ENCODE measurements at places on chromosomes 12 and 14.

GRCh38 chr14:106586098-106586704 lies 1059.8 kb downstream of the TMEM121 start:
- DNase-seq: no peak

- DNase-seq: no peak
These were observed 17.0 kb downstream of the GSTZ1 start for GRCh38 chr14:77337880-77338279.

DNA sequence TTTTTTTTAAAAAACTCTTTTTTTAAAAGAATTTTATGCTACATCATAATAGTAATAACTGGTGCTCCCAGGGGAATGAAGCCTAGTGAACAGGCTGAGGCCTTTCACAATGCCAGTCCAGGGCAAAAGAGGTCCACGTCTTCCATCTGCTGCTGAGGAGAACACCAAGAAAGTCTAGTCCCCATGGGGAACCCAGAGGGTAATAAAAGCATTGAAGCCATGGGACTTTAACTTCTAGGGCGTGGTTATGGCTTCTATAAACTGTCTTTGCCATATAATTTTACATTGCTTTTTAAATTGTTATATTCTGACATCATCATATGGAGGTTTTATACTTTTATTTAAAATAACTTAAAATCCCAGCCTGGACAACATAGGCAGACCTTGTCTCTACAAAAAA lies 64.3 kb downstream of the SLC16A7 start:
- DNase-seq: no peak

DNA sequence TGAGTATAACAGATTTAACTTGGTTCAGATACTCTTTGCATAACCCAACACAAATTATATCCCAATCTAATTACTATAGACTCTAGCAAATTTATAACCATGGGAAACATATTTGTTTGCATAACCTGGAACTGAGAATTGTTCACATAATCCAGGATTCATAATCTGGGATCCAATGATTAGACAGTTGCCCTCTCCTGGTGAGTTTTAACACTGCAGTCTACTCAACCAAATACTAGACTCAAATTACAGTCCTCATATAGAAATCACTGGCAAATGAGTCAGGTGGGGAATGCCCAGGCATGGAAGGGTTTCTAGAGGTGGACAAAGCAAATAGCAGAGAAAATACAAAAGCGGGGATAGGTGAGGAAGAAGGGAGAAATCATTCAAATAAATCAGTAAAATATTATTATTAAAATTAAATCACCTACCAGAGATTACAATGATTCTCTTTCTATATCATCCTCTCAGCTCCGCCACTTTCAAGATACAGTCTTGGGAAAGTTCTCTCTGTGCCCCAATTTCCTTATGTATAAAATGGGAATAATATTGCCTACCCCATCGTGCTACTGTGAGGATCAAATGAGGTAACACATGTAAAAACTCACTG lies 9.4 kb downstream of the GCH1 start:
- peak; percentile 80 for DNase-seq

- DNase-seq: peak; percentile 68
These were observed 31.2 kb downstream of the NUAK1 start for GRCh38 chr12:106107566-106107965.

GRCh38 chr12:77232045-77232444 lies 166.7 kb upstream of the E2F7 start:
- peak; percentile 57 for DNase-seq
